Colonic mucosa (tissue), 4 donors: ENCODE measurements at places on chromosomes 3 and 15. TPM values are rescaled to one million over a fixed set of nuclear protein-coding genes. Genes with fewer than 3 reads are reported as not detected.

DNA sequence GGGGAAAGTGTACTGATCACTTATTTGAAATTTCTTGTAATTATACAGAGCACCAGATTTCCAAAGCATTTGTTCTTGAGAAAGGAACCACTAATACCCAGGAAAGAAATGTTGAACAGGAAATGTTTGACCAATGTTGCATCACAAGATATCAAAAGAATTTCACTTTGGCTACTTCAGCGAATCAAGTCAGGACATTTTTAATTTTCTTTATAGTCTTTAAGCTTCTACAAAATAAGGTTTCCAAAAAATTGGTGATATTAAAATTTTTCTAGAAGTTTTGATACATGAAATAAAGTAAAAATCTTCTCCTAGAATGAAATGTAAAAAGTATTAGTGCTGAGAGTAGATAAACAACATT, 421.9 kb downstream of the MECOM start:
- H3K36me3 ChIP-seq, result no peaks in the 10 kb centered on the region
- H3K4me1 ChIP-seq, result no peaks in the 10 kb centered on the region
- H3K27ac ChIP-seq, result no peak overlapping the region

GRCh38 chr3:173930251-173930650, 532.7 kb downstream of the NLGN1 start:
- H3K27ac ChIP-seq, result no peak overlapping the region
- no peaks in the 10 kb centered on the region for H3K36me3 ChIP-seq
- no peaks in the 10 kb centered on the region for H3K4me1 ChIP-seq
- no peaks in the 10 kb centered on the region for H3K27me3 ChIP-seq

- no peak overlapping the region for H3K27ac ChIP-seq
- H3K27me3 ChIP-seq, result no peaks in the 10 kb centered on the region
- DNase-seq, result no peak
- H3K4me1 ChIP-seq, result no peaks in the 10 kb centered on the region
Observed at GRCh38 chr3:156161172-156161571, 40.8 kb downstream of the KCNAB1 start.

GRCh38 chr3:159910991-159911663, 77.5 kb upstream of the IL12A start:
- no peaks in the 10 kb centered on the region for H3K36me3 ChIP-seq
- no peak overlapping the region for H3K27ac ChIP-seq
- no peaks in the 10 kb centered on the region for H3K4me1 ChIP-seq
- no peak for DNase-seq
- H3K27me3 ChIP-seq, result no peaks in the 10 kb centered on the region
- H3K4me3 ChIP-seq, result no peak overlapping the region

- H3K36me3 ChIP-seq, result no peaks in the 10 kb centered on the region
- H3K27me3 ChIP-seq, result no peaks in the 10 kb centered on the region
- no peak overlapping the region for H3K27ac ChIP-seq
- DNase-seq, result no peak
- H3K4me1 ChIP-seq, result no peaks in the 10 kb centered on the region
- no peak overlapping the region for H3K4me3 ChIP-seq
Observed at GRCh38 chr3:159825216-159825854, 163.3 kb upstream of the IL12A start.

DNA sequence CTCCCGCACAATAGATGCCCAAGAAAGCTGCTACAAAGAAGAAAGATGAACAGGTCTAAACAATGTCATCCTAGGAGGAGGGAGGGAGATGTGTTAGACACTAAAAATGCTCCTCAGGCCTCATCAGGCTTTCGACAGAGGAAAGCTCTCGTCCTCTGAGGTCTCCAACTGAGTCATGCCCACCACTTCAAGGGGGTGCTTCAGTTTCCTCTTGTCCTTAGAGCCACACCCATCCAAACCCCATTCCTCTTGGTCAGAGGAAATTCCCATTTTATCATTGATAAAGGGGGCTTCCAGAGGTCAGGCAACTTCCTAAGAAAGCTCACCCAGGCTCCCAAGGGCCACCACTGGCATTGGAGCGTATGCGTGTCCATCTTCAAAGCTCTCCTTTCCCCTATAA, 50.1 kb downstream of the HEG1 start:
- no peak overlapping the region for H3K4me3 ChIP-seq
- no peak for DNase-seq
- peaks cover 2% of the 10 kb centered on the region for H3K4me1 ChIP-seq
- no peak overlapping the region for H3K27ac ChIP-seq

DNA sequence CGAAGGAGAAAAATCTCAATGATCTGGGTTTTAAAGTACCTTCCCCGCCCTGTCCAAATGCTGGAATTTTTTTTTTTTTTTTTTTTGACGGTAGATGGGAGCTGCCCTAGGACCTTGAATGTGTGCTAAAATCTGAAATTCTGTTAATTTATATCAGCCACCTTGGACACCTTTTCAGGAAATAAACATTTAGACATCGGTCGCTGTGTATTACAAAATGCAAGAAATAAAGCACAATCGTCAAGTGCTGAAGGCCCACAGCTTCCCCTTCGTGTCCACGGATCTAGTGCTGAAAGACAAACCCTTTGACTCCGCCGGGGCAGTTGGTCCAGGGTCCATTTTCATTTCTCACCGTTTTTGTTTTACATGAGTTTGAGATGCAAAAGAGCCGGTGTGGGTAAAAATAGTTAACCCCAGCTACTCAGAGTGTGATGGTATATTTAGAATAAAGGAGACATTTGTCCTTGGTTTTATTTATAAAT, 90.2 kb upstream of the CHD2 start:
- H3K36me3 ChIP-seq, result no peaks in the 10 kb centered on the region
- H3K4me3 ChIP-seq, result peak overlapping the region; percentile 29
- H3K4me1 ChIP-seq, result no peaks in the 10 kb centered on the region
- H3K27me3 ChIP-seq, result no peaks in the 10 kb centered on the region
- peak; percentile 63 for DNase-seq

GRCh38 chr3:56918111-56918568, 116.4 kb upstream of the ARHGEF3 start:
- no peak overlapping the region for H3K4me3 ChIP-seq
- H3K4me1 ChIP-seq, result no peaks in the 10 kb centered on the region

DNA sequence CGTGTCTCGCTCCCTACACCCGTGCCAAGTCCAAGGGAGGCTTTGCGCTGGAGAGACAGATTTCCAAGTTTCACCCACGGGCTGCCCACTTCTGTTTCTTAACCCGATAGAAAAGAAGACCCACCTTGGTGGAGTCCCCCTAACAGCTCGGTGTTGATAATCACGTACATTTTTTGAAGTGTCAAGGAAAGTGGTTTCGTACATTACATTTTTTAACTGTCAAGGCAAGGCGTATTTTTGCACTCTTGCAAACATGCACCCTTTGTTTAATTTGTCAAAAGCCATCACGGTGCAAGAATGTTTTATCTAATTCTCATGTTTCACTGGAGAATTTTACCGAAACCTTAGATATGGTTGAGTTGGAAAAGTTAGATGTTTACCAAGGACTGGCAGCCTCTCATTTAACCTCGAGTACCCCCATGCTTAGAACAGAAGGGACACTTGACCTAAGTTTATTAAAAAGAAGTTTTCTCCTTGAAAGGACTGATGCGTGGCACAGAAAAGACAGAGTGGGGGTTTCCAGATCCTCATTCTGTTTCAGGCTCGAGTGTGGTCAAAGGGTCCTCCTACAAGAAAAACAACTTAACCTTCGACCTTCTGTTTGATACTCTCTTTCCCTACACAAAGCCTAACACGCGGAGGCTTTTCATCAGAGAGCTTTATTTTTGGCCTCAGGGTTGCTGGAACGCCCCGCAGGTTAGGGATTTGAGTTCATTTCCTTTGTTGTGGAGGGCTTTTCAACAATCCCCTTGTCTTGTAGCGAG, 882 bp downstream of the GXYLT2 start:
- H3K4me3 ChIP-seq, result peak overlapping the region; percentile 22
- H3K4me1 ChIP-seq, result no peaks in the 10 kb centered on the region
- DNase-seq, result peak; percentile 38

GRCh38 chr3:12507591-12508281, 23.5 kb downstream of the TSEN2 start:
- no peak for DNase-seq
- H3K36me3 ChIP-seq, result no peaks in the 10 kb centered on the region
- H3K4me3 ChIP-seq, result no peak overlapping the region
- no peaks in the 10 kb centered on the region for H3K4me1 ChIP-seq
- no peak overlapping the region for H3K27ac ChIP-seq
- H3K27me3 ChIP-seq, result no peaks in the 10 kb centered on the region

GRCh38 chr3:150239766-150240165, 168.3 kb upstream of the TSC22D2 start:
- H3K4me3 ChIP-seq, result no peak overlapping the region
- DNase-seq, result no peak
- H3K27me3 ChIP-seq, result no peaks in the 10 kb centered on the region

GRCh38 chr15:98439523-98439942, 208.8 kb upstream of the IGF1R start:
- no peaks in the 10 kb centered on the region for H3K27me3 ChIP-seq
- H3K4me1 ChIP-seq, result no peaks in the 10 kb centered on the region
- H3K36me3 ChIP-seq, result no peaks in the 10 kb centered on the region
- no peak overlapping the region for H3K4me3 ChIP-seq

DNA sequence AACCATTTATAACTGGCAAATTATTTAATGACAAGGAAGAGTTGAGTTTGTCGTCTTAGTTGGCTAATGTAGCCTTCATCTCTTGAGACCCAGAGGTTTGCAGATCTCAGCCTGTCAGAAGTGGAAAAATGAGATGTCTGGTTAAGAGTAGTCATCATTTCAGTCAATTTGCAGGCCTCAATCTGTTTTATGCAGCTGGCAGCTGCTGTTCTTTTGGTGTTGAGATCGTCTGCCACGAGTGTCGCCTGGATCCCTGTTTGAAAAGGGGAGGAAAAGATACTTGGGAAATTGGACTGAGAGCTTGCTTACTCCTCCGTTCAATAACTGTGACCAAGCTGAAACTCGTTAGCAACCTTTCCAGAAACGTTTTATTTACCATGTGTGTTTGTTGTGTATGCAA, 2.3 kb downstream of the PHLDB2 start:
- H3K27ac ChIP-seq, result peak overlapping the region; percentile 83
- H3K4me1 ChIP-seq, result no peaks in the 10 kb centered on the region
- H3K4me3 ChIP-seq, result peak overlapping the region; percentile 9
- no peak for DNase-seq

GRCh38 chr3:113105966-113106660, 105.2 kb upstream of the BOC start:
- no peaks in the 10 kb centered on the region for H3K36me3 ChIP-seq
- H3K4me3 ChIP-seq, result no peak overlapping the region
- no peak for DNase-seq
- no peaks in the 10 kb centered on the region for H3K4me1 ChIP-seq
- no peaks in the 10 kb centered on the region for H3K27me3 ChIP-seq

- DNase-seq, result no peak
- H3K36me3 ChIP-seq, result no peaks in the 10 kb centered on the region
- H3K27me3 ChIP-seq, result no peaks in the 10 kb centered on the region
- H3K27ac ChIP-seq, result no peak overlapping the region
Observed at GRCh38 chr15:69491038-69491505, 38.5 kb downstream of the RPLP1 start.

DNA sequence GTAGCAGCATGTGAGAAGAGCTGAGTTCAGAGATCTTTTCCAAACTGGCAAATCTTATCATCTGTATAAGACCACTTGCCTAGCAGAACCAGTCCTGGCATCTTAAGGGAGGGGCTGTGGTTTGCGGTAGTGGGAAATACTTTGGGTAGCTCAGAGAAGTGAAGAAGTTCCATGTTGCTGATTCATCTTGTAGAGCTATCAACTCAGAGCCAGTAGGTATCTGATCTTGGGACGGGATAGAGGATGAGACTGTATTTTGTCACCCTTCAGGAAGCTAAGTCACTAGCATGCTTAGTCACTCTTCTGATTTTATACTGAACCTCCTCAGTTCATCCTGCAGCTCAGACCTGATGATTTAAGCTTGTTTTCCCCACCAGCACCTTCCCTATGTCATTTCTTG, 211.4 kb downstream of the NR1D2 start:
- H3K27ac ChIP-seq, result no peak overlapping the region
- DNase-seq, result no peak
- no peaks in the 10 kb centered on the region for H3K36me3 ChIP-seq
- no peaks in the 10 kb centered on the region for H3K4me1 ChIP-seq

DNA sequence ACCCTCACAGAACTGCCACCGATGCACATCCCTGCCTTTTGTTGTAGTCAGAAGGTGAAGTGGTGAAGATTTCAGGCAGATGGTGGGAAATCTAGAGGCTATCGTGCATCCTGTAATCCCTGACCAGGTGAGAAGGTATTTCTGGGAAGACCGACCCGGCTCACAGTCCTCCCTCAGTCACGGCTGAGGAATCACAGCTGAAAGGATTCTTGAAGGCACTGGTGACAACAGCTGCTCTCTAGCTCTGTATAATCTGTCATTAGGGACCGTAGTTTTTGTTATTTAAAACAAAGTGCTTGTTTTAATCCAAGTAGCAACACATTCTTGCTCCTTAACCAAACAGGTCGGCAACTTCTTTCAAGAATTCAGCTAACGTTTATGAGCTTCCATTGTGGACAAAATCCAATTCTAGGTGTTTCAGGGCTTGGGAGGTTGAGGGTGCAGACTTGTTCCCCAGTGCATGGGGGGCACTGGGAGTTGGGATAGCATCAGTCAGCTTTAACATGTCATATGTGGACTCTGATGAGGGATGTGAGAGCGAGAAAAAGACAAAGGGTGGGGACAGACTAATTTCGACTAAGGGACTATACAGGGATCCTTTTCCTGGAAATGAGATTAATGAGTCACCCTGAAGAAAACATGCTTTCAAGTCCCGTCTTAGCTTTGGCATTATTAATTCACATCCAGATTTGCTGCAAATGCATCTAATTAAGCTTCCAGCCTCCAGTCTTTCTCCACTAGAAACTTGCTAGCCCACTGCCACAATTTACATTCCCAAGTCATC, 141.0 kb upstream of the RASGRP1 start:
- H3K27ac ChIP-seq, result no peak overlapping the region

DNA sequence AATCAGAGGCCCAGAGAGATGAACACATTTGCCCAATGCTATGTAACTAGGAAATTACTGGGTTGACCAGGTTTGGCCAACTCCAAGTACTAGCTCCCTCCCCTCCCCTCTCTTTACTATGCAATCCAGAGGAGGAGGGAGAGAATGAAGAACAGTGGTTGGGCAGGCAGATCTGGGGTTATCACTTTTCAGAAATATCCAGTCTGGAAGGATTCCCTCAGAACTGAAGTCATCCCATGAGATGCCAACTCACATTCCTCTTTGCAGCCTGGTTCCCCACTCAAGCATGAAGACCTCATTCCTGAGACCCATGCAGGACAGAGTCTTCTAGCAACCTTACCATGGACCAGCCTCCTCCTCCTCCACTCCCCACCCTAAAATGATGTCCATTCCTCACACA, 201.1 kb downstream of the TLE3 start:
- DNase-seq, result no peak
- H3K4me3 ChIP-seq, result no peak overlapping the region
- H3K27ac ChIP-seq, result no peak overlapping the region
- no peaks in the 10 kb centered on the region for H3K27me3 ChIP-seq

The CYP8B1 gene
- 0.20 TPM for total RNA-seq

The DNAH12 gene
- 0.05 TPM for total RNA-seq

The TNFAIP8L3 gene
- 5.3 TPM for total RNA-seq

The CCK gene
- not detected for total RNA-seq

The SPSB4 gene
- not detected for total RNA-seq

The ACKR2 gene
- 3.2 TPM for total RNA-seq

The TMEM207 gene
- total RNA-seq, result not detected

The GABRR3 gene
- not detected for total RNA-seq

The LNP1 gene
- 1.4 TPM for total RNA-seq

The PARP15 gene
- 1.1 TPM for total RNA-seq

The LRRC34 gene
- total RNA-seq, result 0.77 TPM
